Anterior cingulate cortex (tissue), 58 donors: ENCODE measurements at places on chromosomes 1 and 21.

DNA sequence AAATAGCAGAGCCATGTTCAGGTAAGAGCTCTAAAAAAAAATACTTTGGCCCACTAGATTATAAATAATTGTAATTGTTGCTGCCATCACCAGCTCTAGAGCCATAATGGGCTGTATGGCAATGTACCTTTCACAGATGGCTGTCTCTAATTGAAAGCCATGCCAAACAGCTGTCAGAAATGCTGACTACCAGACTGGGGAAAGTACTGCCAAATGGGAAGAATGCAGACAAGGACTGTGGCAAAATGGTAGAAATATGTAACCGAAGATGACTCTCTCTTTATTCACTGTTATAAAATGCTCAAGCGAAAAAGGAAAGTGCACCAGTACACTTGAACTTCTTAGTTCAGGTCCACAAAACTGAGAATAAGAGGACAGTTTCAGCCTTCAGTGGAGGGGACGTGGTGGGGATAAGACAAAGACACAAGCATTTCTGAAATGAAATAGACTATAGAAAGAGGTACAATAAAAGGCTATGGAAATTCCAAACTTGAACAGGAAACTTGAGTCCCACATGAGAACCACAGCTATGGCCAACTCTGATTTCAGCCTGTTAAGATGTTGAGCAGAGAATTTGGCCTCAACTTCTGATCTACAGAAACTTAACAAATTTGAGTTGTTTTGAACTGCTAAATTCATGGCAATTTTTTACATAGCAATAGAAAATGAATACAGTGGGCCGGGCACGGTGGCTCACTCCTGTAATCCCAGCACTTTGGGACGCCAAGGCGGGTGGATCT lies 46.5 kb upstream of the LPGAT1 start:
- no peak for DNase-seq

DNA sequence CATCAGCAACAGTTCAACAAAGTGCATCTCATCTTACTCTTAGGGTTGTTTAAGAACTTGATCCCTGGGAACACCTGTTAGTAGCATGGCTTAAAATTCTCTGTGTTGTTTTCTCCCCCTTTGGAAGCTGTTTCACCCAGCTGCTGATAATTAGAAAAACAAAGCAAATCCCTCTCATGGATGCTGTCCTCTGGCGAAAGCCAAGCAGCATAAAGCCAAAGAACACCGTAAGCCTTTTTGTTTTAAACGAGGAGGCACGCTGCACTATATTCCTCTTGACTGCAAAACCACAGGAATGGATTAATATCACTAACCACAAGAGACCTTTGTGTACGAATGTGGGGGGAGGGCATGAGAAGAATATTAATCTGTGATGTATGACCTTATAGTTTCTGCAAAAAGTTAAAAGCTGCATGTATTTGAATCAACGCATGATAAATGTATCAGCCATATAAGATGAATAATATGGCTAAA lies 923.2 kb downstream of the LTN1 start:
- DNase-seq, result no peak

GRCh38 chr1:99441299-99442095 lies 177.2 kb downstream of the PLPPR4 start:
- DNase-seq, result no peak

DNA sequence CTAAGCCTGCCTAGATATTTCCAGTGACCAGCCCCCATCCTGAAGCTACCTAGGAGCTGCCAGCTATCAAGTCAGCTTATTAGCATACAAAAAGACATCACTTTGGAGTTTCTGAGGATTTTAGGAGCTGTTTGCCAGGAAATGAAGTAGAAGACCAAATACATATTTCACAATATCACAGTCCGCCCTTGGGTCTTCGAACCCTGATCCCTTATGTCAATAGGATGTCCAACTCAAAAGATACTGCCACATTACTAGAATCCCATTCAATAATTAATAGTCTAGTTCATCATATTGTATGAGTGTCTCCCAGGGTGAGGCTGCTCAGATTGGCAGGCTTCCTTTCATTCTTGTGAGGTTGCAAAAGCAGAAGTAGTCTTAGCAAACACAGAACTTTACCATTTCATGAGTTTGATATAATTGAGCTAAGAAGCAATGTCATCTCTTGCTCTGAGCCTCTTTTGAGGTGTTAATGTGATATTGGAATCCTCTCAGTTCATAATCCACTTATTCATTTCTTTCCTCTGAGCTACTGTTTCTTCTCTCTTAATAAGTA lies 13.6 kb downstream of the IPO9 start:
- no peak for DNase-seq

- DNase-seq, result no peak
These were observed 4.7 kb downstream of the MYSM1 start for GRCh38 chr1:58695206-58695605.

GRCh38 chr1:178530037-178530402 lies 17.1 kb downstream of the TEX35 start:
- no peak for DNase-seq

GRCh38 chr1:206100226-206100815 lies 16.9 kb downstream of the AVPR1B start:
- DNase-seq, result no peak

DNA sequence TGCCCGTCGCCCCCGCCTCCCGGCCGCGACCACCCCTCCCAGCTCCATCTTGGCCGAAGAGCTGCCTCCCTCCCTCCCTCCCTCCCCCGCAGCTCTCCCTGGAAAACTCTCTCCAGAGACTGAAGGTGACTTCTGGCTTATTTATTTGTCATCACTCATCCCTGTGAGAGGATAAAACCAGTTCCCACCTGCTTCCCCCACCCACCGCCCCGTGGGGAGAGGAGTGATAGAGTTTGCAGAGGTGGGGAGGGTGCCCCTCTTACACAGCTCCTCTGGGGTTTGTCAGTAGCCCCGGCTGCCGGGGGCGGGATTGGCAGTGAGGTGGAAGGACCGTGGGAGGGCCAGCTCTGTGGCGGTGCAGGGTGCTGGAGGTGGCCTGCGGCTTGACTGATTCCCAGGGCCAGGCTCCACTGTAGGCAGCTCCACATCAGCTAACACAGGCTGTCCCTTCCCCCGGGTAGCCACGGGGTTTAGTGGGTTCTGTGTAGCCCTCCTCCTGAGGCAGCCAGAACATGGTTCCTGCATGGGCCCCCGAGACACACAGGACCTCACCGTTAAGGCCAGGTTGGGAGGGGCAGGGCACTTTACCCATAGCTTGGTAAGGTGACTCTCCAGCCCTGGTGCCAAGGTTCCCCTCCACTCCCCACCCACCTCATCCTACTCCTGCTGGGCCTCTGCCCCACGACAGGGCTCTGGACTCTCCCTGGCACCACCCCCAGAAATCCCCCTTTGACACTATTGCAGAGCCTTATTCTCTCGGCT lies 62.2 kb downstream of the ELK4 start:
- DNase-seq, result no peak

- DNase-seq, result no peak
These were observed 12.4 kb downstream of the EPB41 start for GRCh38 chr1:28926629-28927265.

- DNase-seq, result no peak
These were observed 146.1 kb downstream of the SPATA46 start for GRCh38 chr1:162230517-162230916.

DNA sequence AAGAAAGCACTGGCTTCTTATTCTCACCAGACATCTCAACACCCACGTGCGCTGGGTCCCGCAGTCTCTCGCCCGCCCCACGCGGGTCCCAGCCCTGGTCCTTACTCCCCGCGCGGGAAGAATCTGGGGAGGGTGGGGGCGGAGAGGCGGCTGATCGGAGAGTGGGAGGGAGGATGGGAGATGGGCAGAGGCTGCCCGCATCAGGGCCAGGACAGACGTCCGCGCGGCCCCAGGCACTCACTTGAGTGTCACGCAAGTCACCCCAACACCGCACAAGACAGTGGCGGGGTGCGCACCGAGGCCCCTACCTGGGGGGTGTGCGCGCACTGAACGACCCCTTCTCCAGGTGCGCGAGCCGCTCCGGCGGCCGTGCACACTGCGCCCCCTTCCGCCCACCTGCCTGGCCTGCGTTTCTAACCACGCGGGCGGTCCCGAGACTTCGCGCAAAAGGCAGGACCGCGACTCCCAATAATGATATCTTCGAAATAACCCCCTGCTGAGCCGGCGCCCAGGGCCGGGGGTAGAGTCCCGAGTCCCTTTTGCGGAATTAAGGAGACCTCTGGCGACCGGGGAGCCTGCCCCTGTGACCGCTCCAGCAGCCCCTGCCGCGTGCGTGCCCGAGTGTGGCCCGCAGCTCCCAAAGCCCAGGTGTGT lies 6.0 kb upstream of the SIM2 start:
- DNase-seq, result no peak

GRCh38 chr1:190480231-190480630 lies 2.6 kb upstream of the BRINP3 start:
- DNase-seq, result no peak

- no peak for DNase-seq
These were observed 10.0 kb downstream of the UBE4B start for GRCh38 chr1:10042746-10043145.

DNA sequence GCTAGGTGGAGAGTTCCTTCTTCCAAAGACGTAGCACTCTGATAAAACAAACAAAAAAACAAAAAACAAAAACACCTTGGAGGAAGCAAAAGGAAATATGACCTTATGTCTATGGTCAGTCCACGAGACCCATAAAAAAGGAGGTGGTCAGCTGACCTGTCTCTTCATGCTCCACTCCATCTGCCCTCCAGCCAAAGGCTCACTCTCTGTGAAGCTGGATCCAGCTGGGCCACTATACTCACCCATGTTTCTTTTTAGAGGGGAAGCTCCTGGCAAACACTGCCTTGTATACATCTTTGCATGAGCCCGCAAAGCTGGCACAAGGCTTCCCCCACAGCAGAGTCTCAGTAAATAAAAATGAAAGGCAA lies 126.1 kb upstream of the CACHD1 start:
- DNase-seq, result no peak

GRCh38 chr1:70220517-70221237 lies 503 bp upstream of the SRSF11 start:
- DNase-seq, result no peak

DNA sequence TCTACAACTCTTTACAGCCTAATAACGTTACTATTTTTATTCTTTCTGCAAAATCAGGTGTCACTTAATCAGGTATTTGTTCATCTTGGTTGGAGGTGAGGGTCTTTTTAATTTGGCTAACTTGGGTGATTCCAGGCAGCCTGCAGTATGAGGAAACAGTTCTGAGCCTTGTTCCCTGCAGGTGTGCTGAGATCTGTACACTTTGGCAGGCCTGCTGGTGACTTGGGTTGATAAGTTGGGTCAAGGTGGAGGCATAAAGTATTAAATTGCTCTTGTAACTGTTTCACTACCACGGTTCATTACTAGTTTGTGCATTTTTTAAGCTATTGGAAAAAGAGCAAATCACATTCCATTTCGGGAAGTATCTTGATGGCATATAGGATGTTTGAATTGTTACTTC lies 10.0 kb downstream of the MAP3K21 start:
- no peak for DNase-seq

DNA sequence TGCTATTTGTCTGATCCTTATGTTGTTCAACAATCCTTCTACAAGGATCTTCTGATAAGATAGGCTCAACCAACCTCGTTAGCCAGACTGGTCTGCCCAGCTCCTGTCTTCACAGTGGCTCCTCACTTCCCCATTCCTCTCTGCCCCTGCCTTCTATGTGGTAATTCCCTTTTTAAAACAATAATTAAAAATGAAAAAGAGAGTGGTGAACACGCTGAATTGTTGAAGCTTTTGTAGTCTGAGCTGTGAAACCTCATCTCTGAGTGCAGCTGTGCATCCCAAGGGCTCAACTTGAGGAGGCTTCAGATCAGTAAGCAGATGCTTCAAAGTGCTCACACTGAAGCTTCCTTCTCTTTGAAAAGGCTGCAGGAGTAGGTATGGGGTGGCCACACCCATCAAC lies 70.7 kb upstream of the JUN start:
- DNase-seq, result no peak

DNA sequence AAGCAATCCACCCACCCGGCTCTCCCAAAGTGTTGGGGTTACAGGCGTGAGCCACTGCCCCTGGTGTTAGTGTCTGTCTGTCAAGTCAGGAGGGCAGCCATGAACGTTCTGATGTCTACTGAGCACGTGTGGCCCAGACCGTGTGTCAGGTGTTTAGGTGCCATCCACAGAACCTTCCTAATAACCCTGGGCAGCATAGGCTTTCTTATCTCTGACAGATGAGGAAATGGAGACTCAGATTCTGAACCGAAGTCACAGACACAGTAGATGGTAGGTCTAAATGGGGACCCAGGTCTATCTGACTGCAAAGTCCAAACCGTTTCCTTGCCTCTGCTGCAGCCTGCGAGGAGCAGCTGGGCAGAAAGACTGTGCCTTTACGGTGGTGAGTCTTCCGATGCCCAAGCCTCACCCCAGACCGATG lies 622 bp upstream of the IL6R start:
- no peak for DNase-seq

DNA sequence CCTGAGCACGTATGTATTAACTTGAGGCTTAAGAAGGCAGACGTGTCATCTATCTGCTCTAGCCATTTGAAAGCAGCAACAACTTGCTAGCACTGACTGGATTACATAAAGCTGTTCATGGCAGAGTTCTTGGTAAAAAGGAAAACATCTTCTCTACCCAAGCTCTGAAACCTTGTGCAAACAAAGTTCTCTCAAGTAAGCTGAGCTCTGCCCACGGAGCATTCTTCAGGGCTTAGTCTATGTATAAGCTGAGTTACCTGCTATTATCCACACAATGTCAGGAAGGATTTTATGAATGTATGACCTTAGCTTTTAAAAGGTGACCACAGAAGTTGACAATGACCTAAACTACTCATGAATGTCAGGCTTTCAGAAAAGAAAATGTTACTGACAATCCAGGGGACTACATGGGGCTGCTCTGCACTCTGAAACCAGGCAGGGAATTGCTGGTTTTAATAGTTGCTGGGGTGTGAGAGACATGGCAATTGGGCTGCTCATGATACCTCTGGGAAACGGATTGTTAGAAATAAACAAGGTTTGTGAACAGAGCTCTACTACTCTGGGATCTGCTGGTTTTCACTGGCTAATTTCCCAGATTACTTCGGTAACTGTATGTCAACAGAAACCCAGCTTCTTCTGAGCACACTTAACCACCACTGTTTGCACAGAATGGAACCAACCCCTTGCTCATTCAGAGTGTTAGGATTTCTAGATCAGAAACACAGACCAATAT lies 29.6 kb upstream of the CCN1 start:
- DNase-seq, result no peak

DNA sequence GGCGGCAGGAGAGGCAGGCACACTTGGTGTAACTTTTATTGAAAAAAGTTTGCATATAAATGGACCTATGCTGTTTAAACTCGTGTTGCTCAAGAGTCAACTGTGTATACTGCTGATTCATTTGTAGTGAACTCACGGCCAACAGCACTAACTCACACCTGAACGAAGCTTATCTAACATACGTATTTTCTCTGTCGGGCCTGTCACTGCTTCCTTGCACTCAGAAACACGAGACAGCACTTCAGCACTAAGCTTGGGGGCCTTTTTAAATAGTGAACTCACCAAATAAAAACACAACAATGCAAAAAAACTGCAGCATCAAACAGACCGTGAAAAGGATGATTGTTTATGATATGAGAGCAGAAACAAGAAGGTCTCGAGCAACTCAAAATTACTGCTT lies 58.9 kb upstream of the NEK2 start:
- DNase-seq, result no peak

- no peak for DNase-seq
These were observed 61.0 kb downstream of the RYR2 start for GRCh38 chr1:237103021-237103420.

- DNase-seq, result no peak
These were observed 30.5 kb downstream of the TP53BP2 start for GRCh38 chr1:223815020-223815853.
